ENCODE measurements at places on chromosomes 5 and 9. TPM values are rescaled to one million over a fixed set of nuclear protein-coding genes. Genes with fewer than 3 reads are reported as not detected.
A peak's percentile ranks its signal among the peaks of the same experiment; 100 is the strongest.

DNA sequence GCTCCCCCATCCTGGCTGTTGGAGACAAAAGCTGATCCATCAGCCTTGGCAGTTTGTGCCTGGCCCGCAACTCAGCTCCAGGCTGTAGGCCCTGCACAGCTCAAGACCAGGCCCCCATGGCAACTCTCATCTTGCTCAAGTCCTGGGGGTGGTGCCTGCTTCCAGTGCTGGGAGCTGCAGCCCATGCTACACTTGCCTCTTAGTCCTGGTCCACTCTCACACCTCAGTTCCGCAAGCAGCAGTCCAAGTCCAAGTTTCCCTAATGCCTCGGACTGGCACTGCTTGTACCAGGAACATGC, 14.2 kb downstream of the AHRR start:
- DNase-seq = no peak

GRCh38 chr9:129182625-129183494, 4.8 kb upstream of the IER5L start:
- DNase-seq = no peak

- DNase-seq = no peak
These were observed 609.6 kb downstream of the HINT1 start for GRCh38 chr5:130555429-130555828.

- no peak for DNase-seq
These were observed 259.6 kb upstream of the DMRT1 start for GRCh38 chr9:581673-582497.

- peak; percentile 10 for DNase-seq
These were observed 71.4 kb downstream of the FBXO38 start for GRCh38 chr5:148455185-148455584.

Gene ARHGEF39
- total RNA-seq = 10.4 TPM

DNA sequence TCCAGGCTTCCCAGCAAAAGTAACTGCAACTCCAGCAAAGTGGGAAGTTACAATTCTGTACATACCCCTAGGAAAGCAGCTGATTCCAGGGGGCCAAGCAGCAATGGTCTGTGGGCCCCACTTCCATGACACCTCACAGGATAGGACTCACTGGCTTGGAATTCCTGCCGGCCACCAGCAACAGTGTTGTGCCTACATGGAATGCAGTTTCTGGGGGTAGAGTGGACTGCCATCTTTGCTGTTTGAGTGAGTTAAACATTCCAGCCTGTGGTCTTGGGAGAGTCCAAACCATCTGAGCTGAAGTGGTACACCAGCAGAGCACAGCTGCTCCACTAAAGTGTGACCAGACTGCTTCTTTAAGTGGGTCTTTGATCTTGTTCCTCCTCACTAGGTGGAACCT, 13.4 kb upstream of the FBN2 start:
- no peak for DNase-seq

Gene PCDHB10
- 1.2 TPM for total RNA-seq

DNA sequence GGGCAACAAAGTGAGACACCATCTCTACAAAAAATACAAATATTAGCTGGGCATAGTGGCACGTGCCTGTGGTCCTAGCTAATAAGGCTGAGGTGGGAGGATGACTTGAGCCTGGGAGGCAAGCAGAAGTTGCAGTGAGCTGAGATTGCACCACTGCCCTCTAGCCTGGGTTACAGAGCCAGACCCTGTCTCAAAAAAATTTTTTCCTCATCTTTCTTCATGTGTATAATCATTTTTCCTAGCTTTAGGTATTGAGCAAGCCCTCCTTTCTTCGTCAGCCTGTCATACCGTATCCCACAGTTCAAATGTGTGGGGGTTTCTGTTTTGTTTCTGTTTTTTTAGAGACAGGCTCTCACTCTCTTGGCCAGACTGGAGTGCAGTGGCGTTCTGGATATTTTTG, 41.3 kb downstream of the EHMT1 start:
- no peak for DNase-seq

GRCh38 chr9:89602978-89603766, 1.6 kb upstream of the GADD45G start:
- peak; percentile 72 for DNase-seq

GRCh38 chr9:98852961-98853360, 45.5 kb downstream of the GALNT12 start:
- no peak for DNase-seq

Gene LCNL1
- not detected for total RNA-seq

DNA sequence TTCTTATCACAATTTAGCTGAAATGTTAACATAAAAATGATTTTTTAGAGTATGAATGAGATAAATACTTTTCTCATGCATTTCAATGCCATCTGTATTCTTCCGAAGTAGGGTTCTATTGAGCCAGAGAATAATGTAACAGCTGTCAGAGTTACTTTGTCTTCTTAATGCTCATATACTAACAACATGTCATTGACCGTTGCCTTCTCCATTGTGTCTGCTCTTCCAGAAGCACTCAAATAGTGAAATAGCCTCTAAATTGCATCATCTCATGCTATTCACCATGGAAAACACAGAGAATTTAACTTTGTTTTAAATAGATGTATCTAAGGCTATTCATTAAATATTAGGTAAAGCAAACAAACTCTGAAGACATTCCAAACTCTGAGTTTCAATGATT, 1875.9 kb upstream of the CDH9 start:
- DNase-seq = no peak

Gene C7
- not detected for total RNA-seq

GRCh38 chr9:36762958-36763357, 190.3 kb downstream of the MELK start:
- no peak for DNase-seq

Gene AQP7
- not detected for total RNA-seq

- DNase-seq = no peak
These were observed 7.9 kb upstream of the AMBP start for GRCh38 chr9:114086009-114086408.

GRCh38 chr9:125950880-125951471, 203.8 kb downstream of the PBX3 start:
- DNase-seq = no peak

- DNase-seq = no peak
These were observed 2375.8 kb downstream of the MAT2B start for GRCh38 chr5:165881259-165881658.

Gene DUSP1
- total RNA-seq = 159 TPM

Gene FGF10
- total RNA-seq = not detected

- DNase-seq = no peak
These were observed 44.1 kb downstream of the COL23A1 start for GRCh38 chr5:178545941-178546674.

DNA sequence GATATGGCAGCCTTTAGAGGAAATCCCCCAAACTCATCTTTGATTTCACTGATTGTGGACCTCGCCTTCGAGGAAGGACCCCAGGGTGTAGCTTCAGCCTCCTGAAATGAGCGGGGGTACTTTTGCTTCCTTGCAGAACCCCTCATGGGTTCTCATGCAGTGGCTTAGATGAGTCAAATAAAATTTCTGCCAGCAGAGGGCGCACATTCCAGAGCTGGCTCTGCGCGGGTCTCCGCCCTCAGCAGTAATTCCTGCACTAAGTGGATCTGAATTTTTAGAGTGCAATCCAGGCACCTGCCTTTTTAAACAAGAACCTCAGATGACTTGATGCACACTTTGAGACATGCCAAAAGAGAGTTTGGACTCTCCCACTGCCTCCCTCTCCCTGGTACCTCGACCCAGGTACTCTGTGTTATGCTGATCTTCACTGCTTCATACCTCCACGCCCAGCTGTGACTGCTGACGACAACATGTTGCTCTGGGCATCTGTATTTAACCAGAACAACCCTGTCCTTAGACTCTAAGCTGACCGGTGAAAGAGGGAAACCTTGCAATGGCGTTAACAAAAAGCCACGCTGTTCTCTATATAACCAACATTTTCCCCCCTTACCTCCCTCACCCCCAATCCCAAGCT, 7.3 kb downstream of the EGFLAM start:
- DNase-seq = peak; percentile 29

GRCh38 chr5:68344447-68345111, 129.0 kb downstream of the PIK3R1 start:
- DNase-seq = peak; percentile 76

DNA sequence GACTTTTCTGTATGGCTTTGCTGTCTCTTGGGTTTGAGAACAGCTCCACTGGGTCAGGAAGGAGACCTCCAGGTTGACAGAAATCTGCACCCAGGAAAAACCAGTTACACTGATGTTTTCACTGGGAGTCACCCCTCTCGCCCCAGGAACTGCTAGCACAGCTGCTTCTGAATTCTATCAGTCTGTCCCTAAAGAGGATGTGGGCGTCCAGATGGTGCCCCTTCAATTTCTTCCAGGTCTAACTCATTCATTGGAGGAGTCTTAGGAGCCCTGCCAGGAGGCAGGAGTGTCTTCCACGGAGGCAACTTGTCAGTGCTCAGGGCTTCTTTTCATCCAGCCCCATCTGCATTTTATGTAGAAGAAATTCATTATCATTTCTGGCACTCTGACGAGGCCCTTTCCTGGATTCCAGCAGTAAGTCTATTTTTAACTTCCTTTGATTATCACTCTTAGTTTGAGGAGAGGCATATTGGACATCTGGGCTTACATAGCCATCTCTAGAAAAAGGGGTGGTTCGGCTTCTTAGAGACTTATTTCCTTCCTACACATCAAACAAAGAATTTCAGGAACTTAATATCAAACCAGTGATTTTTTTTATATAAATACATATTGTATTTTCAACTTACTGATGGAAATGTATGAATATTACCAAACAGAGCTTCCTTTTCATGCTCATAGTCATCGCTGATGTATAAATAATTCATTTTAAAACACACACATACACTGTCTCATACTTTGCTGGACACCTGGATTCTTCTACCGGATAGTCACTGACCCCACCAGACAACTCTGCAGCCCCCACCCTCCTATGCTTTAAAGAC, 148.8 kb downstream of the IRX2 start:
- no peak for DNase-seq

GRCh38 chr9:100426189-100426529, 784 bp upstream of the MSANTD3 start:
- DNase-seq = no peak

All from Caki2 (cell line).